Keratinocyte (primary cell): ENCODE measurements at places on chromosomes 3 and 15.

DNA sequence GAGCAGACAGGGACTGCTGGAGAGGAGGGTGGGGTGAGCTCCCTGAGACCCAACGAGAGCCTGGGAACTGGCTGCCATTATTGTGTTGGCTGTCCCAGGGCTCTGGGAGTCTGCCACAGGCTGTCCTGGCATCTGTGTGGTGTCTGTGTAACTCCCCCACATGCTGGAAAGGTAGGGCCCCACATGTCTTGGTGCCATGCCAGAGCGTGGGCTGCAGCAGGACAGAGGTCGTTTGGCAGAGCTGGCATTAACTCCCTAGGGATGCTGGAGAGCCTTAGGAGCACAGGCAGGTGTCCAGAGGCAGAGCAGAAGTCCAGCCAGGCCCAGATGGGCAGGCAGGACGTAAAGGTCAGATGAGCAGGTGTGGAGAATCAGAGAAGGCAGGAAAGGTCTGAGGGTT, 9.7 kb downstream of the TIMP4 start:
- DNase-seq = no peak

- no peak for DNase-seq
Observed at GRCh38 chr15:56917652-56918045, 795 bp upstream of the TCF12 start.

DNA sequence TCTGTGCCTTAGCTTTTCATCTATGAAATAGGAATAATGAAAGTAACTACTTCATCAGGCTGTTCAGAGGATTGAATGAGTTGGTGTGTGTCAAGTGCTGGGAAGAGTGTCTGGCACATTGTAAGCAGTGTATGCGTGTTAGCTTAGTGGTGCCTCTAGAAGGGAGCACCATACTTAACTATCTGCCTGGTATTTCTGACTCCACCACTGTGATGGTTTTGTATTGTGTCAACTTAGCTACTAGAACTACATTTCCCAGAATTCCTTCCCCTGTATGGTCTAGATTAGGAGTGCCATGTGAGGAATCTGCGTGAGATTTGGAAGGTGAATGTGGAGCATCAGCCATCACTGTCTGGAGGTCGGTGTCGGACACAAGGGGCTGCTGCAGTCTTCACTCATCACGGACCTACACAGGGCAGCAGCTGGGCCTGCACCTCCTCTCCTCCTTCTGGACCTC, 115.4 kb upstream of the GALNT15 start:
- no peak for DNase-seq

- DNase-seq = no peak
Observed at GRCh38 chr3:134350266-134350665, 24.0 kb downstream of the AMOTL2 start.

DNA sequence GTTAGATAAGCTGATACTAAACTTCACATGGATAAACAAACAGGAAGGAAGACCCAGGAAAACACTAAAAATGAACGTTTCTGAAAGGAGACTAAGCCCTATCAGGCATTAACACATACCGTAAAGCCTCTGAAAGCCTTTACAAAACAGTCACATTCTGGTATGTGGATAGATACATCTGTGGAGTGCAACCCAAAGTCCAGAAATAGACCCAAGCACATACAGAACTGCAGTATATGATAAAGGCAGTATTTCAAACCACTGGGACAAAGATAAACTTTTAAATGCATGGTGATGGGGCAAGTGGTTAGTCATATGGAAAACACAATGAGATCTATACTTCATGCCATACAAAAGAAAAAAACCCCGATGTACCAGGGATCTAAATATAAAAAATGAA, 26.0 kb downstream of the DCBLD2 start:
- DNase-seq = no peak

DNA sequence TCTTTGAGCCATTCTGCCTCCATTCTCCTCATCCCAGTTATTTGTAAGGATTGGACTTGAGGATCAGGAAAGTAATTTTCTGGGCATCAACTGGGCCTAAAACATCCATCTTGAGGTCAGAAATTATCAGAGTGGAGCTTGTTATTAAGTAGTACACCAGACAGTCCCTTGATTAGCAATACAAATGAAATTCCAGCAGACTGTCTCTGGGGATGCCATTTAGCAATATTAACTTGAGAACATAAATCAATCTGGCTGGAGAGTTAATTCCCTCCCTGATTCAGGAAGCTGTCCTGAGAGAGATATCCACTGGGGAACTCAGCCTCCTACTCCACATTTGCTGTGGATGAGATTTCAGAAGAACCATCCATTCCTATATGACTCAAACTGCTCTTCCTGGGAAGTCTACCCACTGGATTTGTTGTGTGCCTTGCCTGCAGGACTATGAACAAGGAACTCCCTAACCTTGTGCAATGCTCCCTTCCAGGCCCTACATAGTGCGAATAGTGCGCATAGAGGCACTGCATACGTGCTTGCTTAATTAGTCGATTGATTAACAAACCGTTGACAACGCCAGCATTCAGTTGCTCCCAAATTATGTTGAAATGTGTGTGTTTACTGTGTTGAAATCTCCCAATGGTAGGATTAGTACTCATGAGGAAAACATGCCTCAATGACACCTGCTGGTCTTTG, 36.1 kb upstream of the MTMR14 start:
- DNase-seq = no peak

- no peak for DNase-seq
Observed at GRCh38 chr15:65789759-65790425, 2.2 kb downstream of the DENND4A start.

DNA sequence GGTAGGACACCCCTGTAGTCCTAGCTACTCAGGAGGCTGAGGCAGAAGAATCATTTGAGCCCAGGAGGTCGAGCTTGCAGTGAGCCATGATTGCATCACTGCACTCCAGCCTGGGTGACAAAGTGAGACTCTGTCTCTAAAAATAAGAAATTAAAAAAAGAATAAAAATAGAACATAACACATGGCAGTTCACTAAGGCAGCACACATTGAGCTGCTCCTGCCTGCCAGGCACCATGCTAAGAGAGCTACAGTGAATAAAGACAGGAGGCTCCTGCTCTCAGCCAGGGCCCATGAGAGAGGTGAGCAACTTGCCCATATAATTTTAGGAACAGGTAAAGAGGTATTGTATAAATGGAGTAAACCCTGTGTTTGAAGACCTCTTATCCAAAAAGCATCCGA, 54.3 kb downstream of the EBLN2 start:
- DNase-seq = no peak

DNA sequence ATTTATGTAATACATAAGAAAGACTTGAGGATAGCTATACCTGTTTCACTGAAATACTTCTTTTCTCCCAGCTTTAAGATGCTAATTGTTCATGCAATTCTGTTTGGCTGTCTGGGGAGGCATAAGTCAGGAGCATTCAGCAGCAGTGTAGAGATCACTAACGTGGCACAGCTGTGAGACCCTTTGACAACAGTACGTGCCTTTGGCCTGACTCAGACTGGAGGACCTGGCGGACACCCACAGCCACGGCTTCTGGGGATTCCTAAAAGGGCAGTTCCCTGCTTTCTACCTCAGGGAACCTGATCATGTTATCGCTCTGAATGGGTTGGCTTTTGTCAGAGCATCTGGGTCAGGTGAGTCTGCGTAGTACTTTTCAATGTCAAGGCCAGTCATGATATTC, 295.0 kb upstream of the ICE2 start:
- DNase-seq = no peak

GRCh38 chr3:189292667-189293484, 121.1 kb downstream of the TPRG1 start:
- no peak for DNase-seq

- DNase-seq = no peak
Observed at GRCh38 chr15:66646308-66646707, 55.7 kb upstream of the SMAD6 start.

DNA sequence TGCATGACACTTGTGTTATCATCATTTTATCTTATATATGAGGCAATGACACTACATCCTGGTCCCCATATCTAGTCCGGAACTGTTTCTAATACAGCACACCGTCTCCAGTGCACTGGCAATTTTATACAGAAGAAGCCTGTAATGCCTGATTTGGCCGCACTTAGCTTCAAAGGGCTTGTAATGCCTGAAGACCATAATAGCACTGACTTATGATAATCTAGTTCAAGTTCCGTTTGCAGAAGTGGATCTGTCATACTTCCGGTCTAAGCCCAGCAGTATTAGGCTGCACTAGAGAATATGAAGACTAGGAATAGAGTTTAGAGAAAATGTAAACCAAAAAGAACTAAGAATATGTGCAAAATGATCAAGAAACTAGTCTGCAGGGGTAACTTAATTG, 1.3 kb downstream of the BNIP2 start:
- DNase-seq = no peak

DNA sequence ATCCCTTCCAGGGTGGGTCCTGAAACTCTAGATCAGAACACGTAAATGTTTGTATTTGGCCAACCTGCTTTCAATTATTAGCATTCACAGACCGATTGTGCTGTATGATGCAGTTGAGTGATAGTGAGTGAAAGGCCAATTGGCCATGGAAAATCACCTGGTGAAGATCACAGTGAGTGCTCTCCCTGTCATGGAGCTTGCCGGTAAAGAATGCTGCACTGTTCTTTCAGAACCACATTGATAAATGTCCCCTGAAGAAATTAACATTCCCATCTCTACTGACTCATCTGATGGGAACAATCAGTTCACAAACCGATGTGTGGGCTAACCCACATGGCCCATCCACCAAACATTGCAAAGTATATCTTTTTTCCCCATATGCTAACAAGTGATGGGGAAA, 324.8 kb upstream of the TBL1XR1 start:
- no peak for DNase-seq

GRCh38 chr3:17749705-17750293, 7.4 kb upstream of the TBC1D5 start:
- DNase-seq = no peak

- DNase-seq = no peak
Observed at GRCh38 chr3:190361791-190362190, 26.2 kb upstream of the CLDN16 start.

GRCh38 chr15:72198356-72199204, 993 bp upstream of the GRAMD2A start:
- DNase-seq = no peak

DNA sequence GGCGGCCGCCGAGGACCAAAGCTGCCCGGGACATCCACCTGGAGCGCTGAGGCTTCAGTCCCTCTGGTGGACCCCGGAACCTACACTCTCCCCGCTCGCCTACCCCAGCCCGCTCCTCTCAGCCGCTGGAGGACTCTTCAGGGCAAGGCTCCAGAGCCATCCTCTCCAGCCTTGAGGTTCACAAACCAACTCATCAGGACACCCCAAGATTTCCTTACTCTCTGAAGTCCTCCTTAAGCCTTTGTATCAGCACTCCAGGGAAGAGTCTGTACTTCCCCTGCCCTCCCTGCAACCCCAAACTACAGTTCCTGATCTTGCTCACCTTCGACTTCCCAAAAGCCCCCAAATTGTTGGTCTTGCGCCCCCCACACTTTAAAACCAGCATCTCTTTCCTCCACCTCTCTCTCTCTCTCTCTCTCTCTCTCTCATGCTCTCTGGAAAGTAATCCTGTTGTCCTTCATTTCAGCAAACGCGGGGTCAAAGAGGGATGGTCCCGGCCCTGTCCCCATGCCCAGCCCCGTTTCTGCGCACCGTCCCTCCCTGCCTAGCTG, 438 bp downstream of the THBS1 start:
- no peak for DNase-seq

GRCh38 chr15:84937144-84937543, 44.5 kb upstream of the PDE8A start:
- no peak for DNase-seq

DNA sequence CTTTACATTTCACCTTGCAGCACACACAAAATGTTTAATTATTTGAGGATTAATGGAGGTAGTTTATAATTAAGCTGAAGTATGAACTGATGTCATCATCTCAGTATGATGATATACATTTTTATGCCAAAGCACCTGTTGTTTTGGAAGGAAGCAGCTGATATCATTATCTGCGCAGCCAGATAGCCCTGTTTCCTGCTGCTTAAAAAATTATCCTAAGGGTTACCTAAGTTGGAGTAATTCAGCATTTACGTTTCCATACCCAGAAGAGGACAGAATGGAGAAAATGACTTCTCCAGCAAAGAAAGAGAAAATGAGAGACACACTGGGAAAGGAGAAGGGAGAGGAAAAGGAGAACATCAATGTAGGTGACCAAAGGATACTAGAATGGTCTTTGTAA, 370.3 kb upstream of the PLSCR5 start:
- DNase-seq = no peak

DNA sequence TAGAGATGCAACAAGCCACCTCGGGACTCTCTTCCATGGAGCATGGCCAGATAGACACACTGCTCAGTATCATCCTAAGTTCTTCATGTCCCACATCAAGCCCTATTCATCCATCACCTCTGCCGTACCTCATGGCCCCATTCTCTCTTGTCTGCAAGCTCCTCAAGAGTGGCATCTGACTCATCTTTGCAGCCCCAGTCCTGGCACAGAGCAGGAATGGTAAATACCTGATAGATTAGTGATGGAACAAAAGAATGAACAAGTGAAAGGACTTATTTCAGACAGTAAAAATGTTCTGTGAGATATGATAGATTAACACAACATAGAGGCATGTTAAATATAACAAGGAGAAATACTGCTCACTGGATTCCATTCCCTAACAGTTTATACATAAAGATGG, 176.4 kb downstream of the ISL2 start:
- no peak for DNase-seq

DNA sequence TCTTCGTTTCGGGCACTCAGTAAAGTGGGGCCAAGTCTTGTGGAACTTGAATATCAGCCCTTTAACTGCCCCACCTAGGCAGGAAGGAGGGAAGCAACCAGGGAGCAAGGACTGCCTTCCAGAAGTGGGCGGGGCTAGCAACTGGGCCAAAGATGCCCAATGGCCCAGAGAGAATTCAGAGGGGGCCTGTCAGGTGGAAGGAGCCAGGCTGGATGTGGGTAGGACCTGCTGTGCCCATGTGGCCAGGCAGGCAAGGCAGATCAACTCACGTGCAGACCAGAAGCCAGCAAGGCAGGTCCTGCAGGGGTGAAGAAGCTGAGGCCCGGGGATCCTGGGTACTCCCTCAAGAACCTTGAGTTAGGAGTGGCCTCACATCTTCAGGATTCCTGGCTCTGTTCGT, 5.5 kb downstream of the MAP6D1 start:
- no peak for DNase-seq

DNA sequence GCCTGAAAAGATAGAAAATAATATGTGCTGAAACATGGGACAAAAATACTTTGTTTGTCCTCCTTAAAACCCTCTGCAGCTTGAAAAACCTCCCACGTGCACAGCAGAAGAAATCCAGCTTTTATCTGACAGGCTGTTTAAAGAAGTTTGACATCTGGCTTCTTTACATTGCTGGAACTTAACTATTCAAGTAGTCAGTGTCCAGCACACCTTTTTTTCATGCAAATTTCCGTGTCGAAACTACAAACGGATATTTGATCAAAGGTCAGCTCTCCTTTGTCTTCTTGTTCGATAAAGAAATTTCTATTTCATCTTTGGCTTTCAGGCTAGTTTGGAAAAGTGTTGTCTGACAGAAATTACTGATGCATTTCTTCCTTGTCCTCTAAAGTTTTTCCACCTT, 66.8 kb upstream of the KBTBD8 start:
- no peak for DNase-seq

- DNase-seq = no peak
Observed at GRCh38 chr3:10195366-10196089, 30.8 kb downstream of the IRAK2 start.
